ENCODE measurements at places on chromosomes 3 and 15.
A peak's percentile ranks its signal among the peaks of the same experiment; 100 is the strongest.

- no peak for DNase-seq
These were observed 52.1 kb downstream of the CMTM8 start for GRCh38 chr3:32290619-32291018.

DNA sequence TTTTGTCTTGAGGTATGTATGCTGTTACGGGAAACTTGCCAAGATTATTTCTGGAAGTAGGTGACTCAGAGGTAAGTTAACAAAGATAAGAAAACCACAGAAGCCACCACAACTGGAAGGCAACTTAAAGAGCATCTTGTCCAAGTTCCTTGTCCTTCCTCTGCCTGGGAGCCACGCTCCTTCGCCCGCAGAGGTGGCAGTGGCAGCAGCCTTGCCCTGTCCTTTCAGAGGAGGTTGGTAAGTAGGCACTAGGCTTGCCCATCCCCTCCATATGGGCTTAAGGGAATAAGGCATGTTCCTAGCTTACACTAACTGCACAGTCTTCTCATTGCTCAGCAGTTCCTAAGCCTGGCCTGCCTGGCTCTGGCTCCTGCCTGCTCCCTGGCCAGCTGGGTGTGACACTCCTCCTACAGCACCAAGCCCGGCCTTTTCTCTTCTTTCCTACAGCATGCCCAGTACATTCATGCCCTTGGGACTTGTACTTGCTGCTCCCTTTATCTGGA is 48.0 kb upstream of the RAB6B start:
- DNase-seq, result peak; percentile 19

DNA sequence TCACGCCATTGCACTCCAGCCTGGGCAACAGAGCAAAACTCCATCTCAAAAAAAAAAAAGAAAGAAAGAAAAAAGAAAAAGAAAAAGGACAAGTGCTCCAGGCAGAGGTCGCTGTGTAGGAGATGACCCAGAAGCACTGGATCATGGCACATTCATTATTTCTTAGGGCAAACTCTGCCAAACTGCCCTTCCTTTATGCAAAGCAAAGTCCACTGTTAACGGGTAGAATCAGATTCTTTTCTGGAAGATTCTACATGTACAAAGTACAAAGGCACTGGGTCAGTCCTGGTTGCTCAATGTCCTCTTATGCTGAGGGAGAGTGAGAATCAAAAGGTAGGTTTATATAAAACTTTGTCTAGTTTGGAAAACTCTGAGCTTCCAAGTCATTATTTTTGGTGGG is 144.9 kb downstream of the FEZF2 start:
- no peak for DNase-seq

GRCh38 chr3:141538568-141539240 is 51.9 kb downstream of the RASA2 start:
- DNase-seq, result no peak

- DNase-seq, result no peak
These were observed 301.2 kb upstream of the ARHGEF26 start for GRCh38 chr3:153820035-153820434.

DNA sequence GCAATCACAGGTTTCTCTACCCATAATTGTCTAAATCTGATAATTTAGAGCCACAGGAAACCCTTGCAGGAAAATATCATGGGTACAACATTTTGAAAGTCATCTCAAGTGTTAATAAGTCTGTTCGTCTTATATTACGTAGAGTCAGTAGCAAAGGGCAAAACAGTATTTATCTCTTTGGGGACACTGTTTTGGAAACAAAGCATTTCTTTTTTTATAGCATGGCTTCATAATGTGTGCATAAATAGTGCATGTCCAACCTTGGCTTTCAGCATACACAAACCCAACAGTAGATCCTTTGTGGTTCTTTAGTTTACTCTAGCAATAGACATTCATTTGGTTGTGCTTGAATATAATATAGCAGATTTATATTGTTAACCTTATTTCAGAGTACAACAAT is 24.0 kb downstream of the ST3GAL6 start:
- no peak for DNase-seq

GRCh38 chr3:53257465-53257864 is 1.6 kb upstream of the TKT start:
- no peak for DNase-seq

GRCh38 chr15:64314456-64314855 is 41.5 kb downstream of the CSNK1G1 start:
- DNase-seq, result no peak

DNA sequence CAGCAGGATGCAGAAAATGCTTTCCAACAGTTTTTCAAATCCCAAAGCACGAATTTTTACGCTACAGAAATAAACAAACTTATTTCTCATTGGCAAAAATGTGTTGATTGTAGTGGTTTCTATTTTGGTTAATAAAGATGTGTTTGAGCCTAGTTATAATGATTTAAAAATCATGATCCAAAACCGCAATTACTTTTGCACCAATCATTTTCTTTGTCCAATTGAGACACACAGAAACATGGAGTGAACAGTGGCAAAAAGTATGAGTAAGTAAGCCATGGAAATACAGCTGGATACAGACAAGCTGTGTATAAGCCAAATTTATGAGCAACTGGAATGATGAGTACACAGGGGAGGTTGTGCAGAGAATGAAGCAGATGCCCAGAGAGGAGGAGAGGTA is 427.9 kb downstream of the NTRK3 start:
- no peak for DNase-seq

DNA sequence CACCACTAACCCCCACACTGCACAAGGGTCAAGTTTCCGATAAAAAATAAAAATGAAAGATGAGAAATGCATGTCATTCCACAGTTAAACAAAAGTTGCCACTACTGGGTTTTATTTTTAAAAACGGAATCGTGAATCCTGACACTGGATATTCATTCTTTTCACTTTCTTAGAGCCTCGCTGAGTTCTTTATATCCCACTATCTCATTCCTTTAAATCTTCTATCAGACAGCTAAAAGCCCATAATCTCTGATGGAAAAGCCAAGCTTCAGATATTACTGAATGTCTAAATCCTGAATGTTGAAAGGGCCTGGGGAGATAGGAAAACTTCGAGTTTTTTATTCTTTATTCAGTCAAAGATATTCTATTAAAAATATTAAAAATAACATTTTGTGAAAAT is 11.7 kb downstream of the RIOX2 start:
- DNase-seq, result no peak

- DNase-seq, result peak; percentile 59
These were observed 1.8 kb upstream of the ZSCAN2 start for GRCh38 chr15:84598993-84599392.

GRCh38 chr3:38031022-38031994 is 1.9 kb upstream of the PLCD1 start:
- DNase-seq, result peak; percentile 76

DNA sequence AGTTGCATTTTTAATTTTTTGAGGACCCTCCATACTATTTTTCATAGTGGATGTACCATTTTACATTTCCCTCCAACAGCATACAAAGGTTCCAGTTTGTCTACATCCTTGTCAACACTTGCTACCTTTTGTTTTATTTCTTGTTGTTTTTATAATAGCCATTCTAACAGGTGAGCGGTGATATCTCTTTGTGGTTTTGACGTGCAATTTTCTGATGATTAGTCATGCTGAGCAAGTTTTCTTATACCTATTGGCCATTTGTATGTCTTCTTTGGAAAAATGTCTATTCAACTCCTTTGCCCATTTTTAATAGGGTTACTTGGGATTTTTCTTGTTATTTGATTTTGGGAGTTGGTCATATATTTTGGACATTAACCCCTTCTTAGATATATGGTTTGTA is 187.0 kb downstream of the CDIN1 start:
- DNase-seq, result no peak

DNA sequence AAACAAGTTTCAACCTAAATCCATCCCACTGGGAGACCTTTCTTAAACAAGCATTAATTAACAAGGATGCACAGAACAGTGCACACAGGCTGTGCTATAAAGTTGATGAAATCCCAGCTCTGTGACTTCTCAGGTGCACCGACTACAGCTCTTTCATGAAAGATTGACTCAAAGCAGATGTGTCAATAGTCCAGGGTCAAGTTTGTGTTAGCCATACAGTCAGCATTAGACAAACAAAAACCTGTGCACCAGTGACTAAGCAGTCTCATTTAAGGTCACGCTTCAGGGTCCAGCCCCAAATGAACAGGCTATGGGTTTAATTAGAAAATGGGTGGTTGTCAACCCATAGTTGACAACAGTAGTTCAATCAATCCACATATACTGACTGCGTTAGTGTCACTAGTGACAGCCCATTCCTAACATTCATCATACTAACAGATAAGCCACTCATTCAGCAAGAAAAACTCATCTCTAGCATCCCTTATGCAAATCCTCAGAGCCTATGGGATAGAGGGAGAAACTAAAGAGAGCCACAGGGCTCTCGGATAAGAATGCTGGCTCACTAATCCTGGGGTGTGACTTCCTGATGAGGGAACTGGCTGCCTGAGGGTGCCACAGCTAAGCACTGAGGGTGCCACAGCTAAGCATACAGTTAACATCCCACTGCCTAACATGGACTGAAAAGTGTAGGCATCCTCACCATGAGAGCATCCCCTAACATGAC is 84.1 kb downstream of the WNT5A start:
- DNase-seq, result no peak

DNA sequence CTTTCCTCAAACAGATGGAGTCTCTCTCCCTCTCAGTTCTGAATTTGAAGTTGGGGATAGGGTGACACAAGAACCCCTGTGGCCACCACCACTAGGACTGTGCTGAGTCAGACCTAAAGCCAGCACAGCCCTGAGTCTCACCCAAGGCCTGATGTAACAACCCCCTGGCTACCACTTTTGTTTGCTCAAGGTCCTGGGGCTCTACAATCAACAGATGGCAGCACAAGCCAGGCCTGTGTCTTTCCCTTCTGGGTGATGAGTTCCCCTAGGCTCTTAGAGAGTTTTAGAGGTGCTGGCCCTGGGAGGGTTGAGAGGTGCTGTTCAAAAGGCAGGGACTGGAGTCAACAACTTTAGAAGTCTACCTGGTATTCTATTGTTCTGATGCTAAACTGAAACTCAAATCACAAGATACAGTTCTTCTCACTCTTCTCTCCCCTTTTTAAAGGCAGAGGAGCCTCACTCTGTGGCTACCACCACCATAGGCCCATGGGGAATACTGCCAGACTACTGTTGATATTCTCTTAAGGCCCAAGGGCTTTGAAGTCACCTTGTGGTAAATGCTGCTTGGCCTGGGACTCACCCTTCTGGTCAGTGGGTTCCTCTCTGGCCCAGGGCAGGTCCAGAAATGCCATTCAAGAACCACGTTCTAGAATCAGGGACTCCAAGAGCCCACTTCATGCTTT is 6.5 kb downstream of the OR5K4 start:
- peak; percentile 65 for DNase-seq

- no peak for DNase-seq
These were observed 110.5 kb downstream of the RAB11A start for GRCh38 chr15:65979837-65980236.

- no peak for DNase-seq
These were observed 97.4 kb downstream of the SLC9A9 start for GRCh38 chr3:143750841-143751240.

DNA sequence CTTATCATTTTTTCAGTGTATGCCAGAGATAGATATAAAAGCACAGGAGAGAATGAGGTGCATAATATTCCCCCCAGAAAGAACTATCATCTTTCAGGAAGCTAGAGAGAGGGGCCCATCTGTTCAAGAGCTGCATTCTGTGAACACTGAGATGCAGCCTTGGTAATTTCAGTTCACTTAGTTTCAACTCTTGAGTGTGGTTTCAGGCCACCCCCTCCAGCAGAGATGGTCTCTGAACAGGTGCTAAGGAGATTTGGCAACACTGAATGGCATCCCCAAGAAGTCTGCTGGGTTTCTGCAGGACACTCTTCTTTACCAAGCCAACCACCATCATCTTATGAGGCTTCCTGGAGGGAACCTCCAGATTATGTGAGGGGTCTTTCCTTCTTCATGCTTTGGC is 30.4 kb upstream of the LIMD1 start:
- no peak for DNase-seq

GRCh38 chr3:134052370-134052769 is 22.6 kb upstream of the SLCO2A1 start:
- no peak for DNase-seq

DNA sequence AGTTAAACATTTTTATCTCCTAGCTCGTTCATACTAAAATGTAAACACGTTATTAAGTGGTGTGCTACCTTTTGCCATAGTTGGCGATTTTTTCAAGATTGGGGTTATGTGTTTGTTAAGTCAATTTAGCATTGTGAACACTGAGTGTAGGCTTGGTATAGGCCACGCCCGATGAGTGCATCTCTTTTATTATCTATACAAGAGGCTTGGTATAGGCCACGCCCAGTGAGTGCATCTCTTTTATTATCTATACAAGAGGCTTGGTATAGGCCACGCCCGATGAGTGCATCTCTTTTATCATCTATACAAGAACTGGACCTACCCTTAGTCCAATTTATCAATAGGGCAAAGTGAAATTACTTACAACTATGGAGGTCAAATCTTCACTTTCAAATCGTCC is 70.4 kb downstream of the NIPA2 start:
- no peak for DNase-seq

- no peak for DNase-seq
These were observed 145.1 kb downstream of the EPHA6 start for GRCh38 chr3:96959474-96959873.

GRCh38 chr3:2921903-2922302 is 188.3 kb downstream of the IL5RA start:
- DNase-seq, result peak; percentile 18

DNA sequence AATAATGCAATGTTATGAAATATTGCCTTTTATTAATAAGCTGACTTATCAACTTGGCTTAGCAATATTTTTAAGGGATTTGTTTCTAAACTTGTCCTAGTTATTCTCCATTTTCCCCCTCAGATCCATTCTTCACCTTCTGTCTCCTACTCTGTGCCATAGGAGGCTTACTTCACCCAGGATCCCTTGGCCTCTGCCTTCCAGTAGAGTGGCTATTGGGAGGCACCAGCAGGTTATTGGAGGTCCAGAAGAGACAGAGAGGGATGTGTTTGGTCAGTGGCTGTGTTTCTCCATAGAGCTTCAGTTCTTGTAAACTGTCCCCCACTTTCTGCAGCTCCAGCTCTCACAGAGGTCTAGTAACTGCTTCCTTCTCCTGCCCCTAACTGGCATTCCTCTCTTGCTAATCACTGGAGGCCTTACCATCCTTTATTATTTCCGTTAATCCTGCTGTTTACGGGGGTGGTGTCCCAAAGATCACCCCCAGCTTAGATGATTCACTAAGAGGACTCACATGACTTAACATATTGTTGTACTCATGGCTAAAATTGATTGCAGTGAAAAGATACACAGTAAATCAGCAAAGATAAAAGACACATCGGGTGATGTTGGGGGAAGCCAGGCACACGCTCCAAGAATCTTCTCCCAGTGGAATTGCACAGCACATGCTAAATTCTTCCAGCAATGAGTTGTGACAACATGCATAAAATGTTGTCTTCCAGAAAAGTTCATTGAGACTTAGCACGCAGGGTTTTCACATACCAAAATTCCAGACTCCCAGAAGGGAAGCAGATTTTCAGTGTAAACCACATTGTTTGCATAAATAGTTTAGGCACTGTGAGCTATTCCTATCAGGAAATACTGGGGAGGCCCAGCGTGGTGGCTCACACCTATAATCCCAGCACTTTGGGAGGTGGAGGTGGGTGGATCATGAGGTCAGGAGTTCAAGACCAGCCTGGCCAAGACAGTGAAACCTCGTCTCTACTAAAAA is 67.5 kb downstream of the RPL22L1 start:
- DNase-seq, result no peak
